ENCODE measurements at places on chromosomes 3 and 15.

- no peak for DNase-seq
Observed at GRCh38 chr3:50171540-50172301, 16.6 kb downstream of the SEMA3F start.

DNA sequence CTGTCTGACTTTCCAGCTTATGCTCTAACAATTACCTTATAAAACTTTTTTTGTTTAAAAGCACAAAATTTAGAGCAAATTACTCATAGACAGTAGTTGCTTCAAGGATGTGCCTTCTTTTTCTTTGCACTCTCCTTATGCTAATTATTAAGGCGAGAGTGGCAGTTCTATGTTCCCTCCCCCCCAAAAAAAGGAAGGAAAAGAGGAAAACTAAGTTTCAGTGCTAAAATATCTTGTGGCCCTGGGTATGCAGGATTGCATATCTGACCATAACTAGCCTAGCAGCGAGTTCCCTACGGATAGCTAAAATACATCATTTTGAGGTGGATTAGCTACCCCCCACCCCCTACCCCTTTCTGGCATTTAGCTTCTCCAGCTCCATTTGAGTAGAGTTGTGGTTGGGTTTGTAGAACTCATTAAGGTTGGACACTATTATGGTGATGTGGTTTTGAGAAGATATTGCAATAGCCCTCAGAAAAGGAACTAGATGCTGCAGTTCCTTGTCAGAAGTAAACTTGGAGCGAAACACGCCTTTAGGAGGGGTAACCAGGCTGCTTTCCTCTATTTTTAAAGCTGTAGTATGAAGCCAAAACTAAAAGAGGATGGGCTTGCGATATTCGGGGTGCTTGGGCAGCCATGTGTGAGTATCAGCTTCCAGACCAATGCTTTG is 174.6 kb downstream of the AKAP13 start:
- no peak for DNase-seq

- peak; percentile 62 for DNase-seq
Observed at GRCh38 chr3:140630366-140630765, 47.5 kb upstream of the TRIM42 start.

DNA sequence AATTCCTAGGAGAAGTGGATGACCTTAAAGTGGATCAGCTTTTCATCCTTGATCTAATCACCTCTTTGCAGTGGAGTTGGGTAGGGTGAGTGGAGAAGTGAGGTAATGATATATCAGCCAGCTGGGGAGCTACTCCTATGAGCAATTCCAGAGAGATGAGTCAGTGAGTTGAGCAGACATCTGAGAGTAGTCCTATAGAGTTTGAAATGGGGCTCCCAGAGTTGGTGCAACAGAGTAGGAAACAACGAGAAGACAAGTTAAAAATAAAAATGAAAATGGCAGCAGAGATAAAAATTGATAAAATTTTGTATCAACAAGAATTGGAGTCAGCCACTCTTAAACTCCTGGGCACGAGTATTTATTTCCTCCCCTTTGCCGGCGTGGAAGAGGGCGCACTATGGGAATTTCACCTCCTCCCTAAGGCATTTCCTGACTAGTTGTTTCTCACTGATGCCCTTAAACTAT is 150.8 kb upstream of the DPH6 start:
- peak; percentile 95 for DNase-seq

DNA sequence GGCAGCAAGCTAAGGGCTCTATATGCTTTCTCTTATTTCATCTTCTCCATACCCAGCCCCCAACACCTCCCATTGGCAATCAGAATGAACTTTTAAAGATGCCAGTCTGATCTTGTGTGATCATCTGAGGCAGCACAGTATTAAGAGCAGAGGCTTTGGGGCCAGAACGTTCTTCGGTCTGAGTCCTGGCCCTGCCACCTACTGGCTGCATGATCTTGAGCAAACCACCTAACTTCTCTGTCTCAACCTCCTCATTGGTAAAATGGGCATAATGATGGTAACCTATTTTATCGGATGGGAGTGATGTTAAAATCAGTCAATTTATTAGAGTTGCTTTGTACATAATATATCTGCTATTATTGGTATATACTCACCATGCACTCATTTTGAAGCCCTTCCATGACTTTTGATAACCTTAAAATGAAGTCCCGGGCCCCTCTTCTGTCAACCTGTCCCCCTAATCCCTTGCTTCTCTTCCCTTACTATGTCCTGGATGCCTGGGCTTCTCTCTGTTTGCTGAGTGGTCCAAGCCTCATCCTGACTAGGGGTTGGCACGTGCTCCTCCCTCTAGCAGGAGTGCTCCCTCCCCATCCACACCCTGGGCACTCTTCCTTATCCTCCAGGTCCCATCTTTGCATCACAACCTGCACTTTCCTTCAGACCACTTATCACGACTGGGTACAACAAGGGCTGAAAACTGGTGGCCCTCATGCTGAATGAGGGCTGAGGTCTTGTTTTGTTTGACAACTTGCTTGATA is 6.3 kb downstream of the EFCAB12 start:
- DNase-seq: peak; percentile 53

GRCh38 chr3:23810343-23811184 is 4.8 kb downstream of the UBE2E1 start:
- peak; percentile 30 for DNase-seq

DNA sequence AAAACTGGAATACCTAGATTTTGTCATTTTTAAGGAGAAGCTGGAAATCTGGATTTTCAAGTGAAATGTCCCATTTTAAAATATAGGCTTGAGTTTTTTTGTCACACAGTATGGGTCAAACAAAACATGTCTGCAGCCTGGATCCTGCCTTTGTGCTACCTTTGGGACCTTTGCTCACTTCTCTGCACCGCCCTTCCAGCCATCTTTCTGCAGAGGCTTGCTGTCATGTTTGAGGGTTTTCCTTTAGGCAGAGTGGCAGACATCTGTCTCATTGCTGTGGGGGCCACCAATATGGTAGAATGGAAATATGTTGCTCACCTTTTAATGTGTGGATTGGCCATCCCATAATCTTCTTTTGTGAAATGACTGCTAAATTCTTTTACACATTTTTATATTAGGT is 136.3 kb downstream of the EEFSEC start:
- DNase-seq: no peak

GRCh38 chr3:126745760-126746394 is 41.8 kb downstream of the CHCHD6 start:
- no peak for DNase-seq

DNA sequence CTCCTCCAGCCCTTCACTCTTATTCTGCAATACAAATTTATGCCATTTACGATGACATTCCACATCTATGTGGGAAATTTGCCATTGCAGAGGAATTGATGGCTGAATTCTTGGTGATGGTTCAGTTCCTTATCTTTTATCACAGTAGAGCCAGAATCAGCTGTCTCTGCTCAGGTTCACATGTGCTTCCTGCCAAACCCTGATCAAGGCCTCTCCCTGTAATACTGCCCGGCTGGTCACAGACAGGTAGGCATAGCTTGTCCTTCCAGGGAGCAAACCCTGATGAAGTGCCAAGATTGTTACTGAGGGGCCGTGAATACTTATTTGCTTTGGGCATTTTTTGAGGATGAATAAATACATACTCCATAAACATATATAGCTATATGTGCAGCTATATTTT is 450.0 kb downstream of the NSUN3 start:
- DNase-seq: no peak

GRCh38 chr3:40677749-40678148 is 153.0 kb downstream of the ZNF621 start:
- no peak for DNase-seq

DNA sequence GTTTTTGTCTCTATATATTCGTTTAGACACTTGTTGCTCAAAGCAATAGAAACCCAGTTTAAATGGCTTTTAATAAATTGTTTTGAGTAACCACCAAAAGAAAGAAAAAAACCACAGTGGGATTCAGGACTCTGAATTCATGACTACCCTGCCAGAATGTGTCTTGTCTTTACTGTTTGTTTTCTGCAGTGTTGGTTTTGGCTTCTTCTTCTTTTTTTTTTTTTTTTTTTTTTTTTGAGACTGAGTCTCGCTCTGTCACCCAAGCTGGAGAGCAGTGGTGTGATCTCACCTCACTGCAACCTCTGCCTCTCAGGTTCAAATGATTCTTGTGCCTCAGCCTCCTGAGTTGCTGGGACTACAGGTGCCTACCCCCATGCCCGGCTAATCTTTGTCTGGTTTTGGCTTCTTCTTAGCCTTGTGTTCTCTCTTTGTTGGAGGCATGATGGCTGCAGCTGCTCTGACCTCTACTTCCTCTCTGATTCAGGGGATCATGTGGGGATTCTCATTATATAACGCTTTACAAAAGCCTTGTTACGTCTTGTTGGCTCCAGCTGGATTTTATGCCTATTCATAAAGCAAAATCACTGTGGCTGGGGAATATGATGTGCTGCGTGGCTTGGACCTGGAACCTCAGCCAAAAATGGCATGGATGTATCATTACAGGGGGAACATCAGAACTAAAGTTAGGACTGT is 54.0 kb downstream of the PLS1 start:
- peak; percentile 45 for DNase-seq

DNA sequence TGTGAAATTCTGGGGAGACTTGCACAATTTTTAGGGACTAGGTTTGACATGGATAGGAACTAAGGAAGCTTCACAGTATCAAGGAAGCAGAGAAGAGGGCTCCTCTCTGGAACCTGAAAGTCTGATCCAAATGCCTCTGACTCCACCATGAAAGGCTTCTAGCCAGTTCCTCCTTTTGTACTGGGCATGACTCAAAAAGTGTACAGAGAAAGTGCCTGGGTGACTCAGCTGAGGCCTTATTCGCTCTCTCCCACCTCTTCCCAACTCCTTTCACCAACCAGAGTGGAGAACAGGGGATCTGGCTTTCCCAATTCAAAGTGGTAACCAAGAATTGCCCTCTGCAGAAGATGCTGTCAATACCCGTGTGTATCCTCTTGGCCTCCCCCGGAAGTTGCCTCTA is 342.9 kb upstream of the PROK2 start:
- DNase-seq: peak; percentile 24

- no peak for DNase-seq
Observed at GRCh38 chr15:53462651-53463050, 296.8 kb downstream of the WDR72 start.

- DNase-seq: no peak
Observed at GRCh38 chr3:30498587-30498967, 107.8 kb upstream of the TGFBR2 start.

DNA sequence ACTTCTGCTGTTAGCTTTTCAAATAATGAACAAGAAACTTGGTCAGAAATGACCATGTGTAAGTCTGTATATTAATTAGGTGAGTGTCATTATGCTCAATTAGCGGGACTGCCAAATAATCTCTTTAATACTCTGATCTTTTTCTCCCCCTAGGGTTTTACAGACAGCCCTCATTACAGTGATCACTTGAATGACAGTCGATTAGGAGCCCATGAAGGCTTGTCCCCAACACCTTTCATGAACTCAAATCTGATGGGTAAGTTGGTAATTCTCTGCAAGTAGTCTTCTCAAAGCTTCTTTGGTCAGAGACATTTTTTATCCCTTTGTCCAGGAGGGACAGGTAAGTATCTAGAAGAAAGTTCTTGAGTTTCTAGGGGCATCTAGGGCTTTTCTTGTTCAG is 173.2 kb downstream of the TCF12 start:
- no peak for DNase-seq

DNA sequence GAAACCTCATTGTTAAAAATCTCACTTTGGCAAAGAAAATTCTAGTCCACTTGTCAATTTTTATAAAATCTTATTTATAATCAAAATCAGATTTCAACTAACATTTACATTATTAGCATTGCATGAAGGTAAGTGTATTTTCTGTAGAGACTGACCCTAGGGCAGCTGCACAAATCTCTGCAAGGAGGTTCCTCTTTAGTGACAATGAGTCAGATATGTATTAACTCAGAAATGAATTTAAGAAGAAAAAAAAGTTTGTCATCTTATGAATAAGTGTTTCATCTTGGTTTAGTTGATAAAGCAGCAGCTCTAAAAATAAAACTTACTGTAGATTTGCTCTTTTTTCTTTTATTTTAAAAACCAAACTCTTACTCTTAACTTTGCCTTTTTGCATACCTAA is 9.0 kb upstream of the GNB4 start:
- no peak for DNase-seq

DNA sequence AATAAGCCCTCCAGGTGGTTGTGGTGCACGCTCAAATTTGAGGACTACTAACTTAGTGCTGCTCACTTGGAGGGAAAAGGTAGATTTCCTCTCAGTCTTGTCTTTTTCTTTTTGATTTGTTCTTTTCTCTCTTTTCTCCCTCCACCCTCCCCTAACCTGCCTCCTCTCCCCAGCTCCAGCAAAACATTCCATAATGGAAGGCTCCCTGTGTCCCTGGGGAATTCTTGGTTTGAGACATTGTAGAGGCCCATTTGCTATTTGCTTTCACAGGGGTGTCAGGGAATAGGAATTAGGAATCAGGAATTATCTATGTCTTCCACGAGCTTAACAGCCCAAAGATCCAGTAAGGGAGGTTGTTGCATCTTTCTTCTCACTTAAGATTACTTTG is 136.8 kb upstream of the UMPS start:
- no peak for DNase-seq

DNA sequence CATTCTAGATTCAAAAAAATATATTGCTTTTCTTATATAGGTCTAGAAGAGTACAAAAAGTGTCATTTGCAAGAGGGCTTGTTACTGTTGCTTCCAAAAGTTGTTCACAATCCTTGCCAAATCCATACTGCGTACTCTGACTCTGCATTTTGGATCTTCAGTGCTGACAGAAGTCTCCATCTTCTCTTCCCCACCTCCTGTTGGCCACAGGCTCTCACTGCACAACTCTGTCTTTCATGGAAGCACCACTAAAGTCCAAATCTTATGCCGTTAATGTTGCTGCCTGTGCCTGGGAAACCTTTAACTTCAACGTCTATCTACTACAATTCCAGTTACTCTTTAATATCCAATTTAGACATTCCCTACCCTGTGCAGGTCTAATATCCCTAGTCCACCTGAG is 419.9 kb downstream of the NR2F2 start:
- no peak for DNase-seq

GRCh38 chr15:94744080-94744793 is 512.9 kb downstream of the MCTP2 start:
- DNase-seq: no peak

GRCh38 chr3:69747511-69748258 is 8.4 kb downstream of the MITF start:
- DNase-seq: peak; percentile 43

- DNase-seq: no peak
Observed at GRCh38 chr3:160753953-160754352, 2.1 kb upstream of the PPM1L start.

GRCh38 chr15:91710080-91710698 is 143.3 kb upstream of the SLCO3A1 start:
- no peak for DNase-seq

DNA sequence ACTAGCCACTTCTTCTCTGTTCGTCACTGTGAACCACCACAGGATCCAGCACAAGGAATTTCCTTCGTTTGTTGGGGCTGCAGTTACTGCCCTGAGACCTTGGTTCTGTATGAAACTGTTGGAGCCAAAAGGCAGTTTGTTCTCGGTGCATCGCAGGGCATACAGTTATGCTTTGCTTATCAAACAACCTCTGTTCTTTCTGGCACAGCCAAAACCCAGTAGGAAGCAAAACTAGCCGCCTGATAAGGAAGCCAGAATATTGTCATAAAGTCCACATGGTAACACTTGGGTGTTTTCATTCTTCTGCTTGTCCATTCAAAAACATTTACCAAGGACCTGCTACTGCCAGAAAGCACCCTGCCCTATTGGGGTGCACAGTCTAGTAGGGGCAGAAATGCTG is 116.1 kb downstream of the RAB11A start:
- no peak for DNase-seq

All from choroid plexus epithelial cell (primary cell).